D341Med (cell line): ENCODE measurements at places on chromosomes 12 and 14.
A peak's percentile ranks its signal among the peaks of the same experiment; 100 is the strongest.

DNA sequence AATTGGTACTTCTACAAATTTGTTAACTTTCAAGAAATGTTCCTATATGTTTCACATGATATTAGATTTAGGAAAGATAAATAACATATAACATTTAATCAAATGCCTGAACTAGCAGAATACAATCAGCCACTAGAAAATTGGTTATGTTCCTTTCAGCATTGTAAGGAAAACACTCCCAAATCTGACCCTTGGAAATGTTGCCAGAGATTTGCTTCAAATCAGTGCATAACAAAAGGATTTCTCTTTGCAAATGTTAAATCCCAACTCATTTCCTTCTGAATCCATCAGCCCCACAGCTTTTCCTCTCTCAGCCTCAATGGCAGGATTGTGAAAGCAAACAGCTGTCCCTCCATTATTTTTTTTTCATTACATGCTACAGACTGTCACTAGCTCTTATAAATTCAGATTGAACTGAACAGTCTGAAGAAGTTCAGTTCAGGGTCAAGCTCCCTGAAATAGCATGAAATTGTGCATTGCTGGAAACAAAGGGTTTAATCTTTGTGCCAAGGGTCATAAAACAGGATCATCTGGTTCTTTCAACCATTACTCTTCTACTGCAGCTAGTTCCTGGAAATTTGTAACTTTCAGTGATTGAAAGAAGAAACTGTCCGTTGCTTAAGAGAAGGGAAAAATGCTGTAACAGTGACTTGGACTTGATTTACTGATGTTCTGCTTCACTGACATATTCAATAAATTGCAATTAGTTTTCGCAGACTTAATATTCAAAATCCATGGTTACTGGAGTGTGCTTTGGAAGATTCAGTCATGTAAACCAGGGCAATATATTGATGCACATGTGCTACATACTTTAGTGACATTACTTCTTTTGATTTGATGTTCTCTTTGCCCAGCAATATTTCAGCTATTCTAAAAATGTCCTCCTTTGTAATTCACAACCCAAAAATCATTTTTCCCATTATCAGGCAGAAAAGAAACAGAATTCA lies 246.4 kb downstream of the RPL10L start:
- no peak for DNase-seq

DNA sequence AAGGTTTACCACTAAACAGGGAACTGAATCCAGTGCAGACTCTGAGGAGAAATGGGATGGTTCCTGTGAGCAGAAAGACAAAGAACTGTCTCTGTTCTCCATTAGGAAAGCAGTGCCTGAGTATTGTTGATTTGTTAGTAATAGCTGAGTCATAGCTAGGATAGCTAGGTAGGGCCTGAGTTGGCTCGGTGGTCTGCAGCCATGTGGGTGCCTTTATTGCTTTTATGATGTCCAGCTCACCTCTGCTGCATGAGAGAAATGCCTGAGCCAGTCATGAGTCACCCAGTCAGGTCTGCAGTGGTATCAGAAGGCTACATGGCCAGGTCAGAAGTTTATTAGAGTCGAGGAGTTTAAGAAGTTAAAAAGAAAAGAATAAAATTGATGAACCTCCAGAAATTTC lies 24.2 kb downstream of the TRHDE start:
- DNase-seq: no peak

GRCh38 chr14:60968099-60968498 lies 12.8 kb downstream of the TRMT5 start:
- no peak for DNase-seq

- DNase-seq: peak; percentile 31
Observed at GRCh38 chr14:36522347-36522971, 2.4 kb upstream of the NKX2-1 start.

- no peak for DNase-seq
Observed at GRCh38 chr12:43312991-43313505, 239.0 kb downstream of the ADAMTS20 start.

- DNase-seq: peak; percentile 23
Observed at GRCh38 chr14:100738704-100739131, 12.0 kb downstream of the DLK1 start.

DNA sequence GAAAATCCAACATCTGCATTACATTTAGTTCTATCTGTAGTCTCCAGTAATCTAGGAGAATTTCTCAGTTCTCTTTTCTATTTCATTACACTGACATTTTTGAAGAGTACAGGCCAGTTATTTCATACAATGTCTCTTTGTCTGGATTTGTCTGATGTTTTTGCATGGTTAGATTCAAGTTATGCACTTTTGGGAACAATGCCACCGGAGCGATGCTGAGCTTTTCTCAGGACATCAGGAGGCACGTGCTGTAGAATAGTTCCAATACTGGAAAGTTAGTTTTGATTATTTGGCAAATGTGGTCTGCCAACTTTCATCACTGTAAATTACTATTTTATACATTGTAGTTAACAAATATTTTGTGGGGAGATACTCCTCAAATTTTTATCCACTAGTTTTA lies 43.1 kb downstream of the ALDH1L2 start:
- DNase-seq: no peak

- peak; percentile 55 for DNase-seq
Observed at GRCh38 chr14:105475269-105476096, 862 bp downstream of the CRIP2 start.

GRCh38 chr12:109645194-109645593 lies 68.4 kb upstream of the FAM222A start:
- DNase-seq: no peak

DNA sequence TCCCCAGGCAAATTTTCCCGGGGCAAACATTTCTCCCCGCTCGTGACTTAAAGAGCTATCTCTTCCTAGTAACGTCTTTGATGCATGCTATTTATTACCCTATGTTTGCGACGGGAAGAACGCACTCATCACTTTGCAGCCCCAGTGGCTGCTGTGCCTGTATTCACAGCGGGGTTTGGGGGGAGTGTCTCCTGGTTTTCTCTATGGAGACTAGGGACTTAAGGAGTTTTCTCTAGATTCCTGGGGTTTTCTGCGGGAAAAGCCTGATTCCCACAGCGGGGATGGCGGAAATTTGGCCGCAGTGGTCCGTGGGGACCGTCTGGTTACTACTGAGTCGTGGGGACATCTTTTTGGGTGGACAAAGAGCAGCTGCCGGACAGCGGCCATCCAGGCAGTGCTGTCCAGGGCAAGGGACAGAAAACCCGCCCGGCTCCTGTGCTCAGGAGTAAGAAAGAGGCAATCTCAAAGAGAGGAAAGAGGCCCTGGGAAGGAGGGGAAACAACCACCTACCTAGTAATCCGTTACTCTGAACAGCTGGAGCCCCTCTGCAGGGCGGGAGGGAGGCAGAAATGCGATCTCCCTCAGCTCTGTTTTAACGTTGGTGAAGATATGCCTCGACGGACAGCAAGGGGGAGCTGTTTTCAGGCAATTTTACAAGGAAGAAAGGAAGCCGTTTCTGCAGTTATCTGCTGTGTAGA lies 771 bp upstream of the AVPR1A start:
- peak; percentile 80 for DNase-seq

GRCh38 chr14:25628978-25629377 lies 579.0 kb upstream of the STXBP6 start:
- no peak for DNase-seq

DNA sequence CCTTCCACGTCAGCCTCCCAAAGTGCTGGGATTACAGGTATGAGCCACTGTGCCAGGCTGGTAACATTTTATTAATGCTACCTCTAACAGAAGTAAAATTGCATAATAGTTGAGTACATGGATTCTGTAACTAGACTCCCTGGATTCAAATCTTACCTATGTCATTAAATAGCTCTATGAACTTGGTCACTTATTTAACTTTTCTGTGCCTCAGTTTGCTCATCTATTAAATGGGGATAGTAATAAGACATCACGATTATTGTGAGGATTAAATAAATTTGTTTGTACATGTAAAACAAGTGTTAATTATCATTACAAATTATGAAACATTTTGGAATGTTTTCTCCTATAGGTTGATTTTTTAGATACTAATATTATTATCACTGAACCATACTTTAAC lies 6.7 kb downstream of the ACTR6 start:
- no peak for DNase-seq

DNA sequence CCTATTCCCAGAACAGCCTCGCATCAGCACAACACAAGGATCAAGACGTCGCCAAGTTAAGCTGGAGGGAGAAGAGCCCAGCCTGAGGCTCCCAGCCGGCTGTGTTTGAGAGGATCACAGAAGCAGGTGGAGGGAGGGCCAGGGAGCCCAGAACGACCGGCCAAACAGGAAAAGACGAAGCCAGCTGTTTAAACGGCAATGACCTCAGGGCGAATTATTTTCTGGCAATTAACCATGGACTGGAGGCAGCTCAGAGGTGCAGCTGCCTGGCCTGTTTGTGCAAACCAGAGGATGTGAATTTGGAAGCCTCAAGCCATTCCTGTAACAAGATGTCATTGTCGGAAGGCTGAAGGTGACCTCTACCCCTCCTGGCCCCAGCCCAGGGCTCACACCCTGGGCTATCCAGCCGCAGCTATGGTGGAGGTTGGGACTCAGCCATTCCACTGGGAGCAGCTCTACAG lies 175.8 kb upstream of the PRMT8 start:
- no peak for DNase-seq

DNA sequence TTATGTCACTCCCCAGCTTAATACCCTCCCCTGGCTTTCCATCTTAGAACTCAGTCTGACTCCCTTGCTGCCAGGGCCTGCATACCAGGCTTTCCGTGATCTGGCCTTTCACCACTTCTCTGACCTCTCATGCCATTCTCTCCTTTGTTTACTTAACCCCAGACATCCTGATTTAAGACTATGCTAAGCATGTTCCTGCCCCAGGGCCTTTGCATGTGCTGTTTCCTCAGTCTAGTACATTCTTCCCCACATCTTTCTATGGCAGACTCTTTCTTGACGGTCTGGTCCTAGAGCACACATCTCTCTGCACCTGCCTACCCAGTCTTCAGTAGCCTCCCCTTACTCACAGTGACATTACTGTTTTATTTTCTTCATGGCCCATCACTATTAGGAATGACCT lies 42.2 kb downstream of the PLXNC1 start:
- no peak for DNase-seq

GRCh38 chr12:123643911-123644310 lies 10.3 kb downstream of the GTF2H3 start:
- no peak for DNase-seq

DNA sequence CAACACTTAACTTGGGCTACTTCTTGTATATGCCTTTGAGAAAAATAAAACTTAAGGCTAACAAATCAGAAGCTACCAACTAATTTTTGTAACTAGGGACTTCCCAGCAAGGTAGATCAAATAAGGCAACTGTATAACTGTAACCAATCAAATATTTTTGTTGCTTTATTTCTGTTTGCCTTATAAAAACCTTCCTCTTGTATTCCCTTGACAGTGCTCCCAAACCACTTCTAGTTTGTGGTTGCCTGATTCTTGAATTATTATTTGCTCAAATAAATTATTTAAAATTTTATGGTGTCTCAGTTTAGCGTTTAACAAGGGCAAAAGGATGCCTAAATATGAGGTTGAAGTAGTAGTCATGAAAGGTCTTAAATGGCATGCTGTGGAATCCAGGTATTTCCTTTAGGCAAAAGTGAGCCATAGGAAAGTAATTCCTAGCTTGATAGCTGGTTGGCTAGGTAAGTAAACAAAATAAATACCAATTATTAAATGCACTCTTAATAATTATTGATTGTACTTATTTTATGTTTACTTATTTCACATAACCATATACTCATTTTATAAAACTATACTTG lies 632.6 kb downstream of the RPL10L start:
- no peak for DNase-seq

DNA sequence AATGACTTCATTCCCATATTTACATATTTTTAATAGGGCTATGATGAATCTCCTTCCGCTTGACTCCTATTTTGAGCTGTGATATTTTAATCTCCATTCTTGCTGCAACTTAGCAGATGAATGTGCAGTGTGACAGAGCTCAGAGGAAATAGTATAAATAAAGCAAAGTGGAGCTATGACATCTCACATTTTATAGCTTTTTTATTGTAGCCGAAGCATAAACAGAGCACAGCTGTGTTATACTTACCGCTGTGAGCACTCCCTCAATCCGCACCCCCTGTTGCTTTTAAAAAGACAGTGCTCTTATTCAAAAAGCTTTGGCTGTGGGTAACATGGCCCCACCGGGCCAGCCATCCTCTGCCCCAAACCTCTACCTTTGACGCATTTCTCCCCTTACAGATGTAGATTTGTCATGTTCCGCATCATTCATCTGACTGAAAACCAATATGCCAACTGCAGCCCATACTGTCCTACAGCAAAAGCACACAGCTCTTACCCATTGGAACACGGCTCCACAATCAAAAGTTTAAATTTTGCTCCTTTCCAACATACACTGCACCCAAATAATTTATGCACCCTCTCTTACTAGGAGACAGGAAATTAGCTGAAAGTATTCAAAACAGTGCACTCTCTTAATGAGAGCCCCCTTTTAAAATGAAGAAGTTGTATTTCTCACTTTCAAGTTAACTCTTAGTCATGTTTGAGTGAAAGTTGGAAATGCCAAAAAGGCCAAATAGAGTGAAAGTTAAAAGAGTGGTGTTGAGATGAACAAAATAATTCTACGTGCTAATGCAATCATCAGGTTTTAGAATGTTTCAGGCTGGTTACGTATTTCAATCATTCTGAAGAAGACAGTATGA lies 429.3 kb upstream of the SOX5 start:
- DNase-seq: no peak

DNA sequence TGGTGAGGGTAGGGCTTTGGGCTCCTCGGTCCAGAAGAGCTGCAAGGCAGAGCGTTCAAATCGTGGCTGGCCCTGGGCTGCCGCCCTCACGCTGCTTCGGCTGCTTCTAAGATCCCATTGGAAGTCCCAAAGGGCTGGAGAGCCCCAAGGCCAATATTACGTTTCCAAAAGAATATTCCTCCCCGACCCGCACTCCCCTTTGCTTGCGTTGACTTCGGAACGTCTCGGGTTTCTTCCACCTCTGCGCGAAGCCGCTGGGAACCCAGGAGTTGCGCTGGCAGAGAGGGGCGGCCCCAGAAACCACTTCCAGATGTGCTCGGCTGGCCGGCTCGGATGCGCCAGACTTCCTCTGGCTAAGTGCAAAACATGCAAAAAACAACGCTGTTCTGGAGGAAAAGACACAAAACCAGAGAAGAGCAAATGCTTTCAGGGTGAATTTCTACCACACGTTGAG lies at the start of gene GLT8D2:
Gene GLT8D2, minus strand, starts transcription at position 285 of the 454 bp plus-strand sequence. CDS start 30,539 bp downstream, outside the sequence.
- DNase-seq: no peak

- DNase-seq: no peak
Observed at GRCh38 chr12:75995691-75996090, 35.9 kb downstream of the PHLDA1 start.

DNA sequence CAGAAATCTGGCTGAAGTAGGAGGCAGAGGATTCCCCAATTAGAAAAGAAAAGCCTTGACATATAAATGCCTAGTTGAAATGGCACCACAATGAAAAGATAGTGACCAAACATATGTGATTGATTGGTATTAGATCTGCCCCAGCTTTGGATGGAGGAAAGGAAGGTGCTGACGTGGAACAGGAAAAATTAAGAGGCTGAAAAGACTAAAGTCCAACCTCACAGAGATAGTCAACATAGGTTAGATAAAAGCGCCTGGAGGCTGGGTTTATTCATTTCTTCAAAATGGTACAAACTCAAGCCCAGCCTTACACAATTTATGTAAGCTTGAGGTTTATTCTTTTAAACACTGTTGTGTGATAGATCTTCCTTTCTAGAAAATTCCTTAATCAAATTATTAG lies 129.6 kb downstream of the RPS29 start:
- DNase-seq: no peak

GRCh38 chr14:95125221-95125620 lies 32.1 kb downstream of the DICER1 start:
- no peak for DNase-seq
